PC-9 (cell line): ENCODE measurements at places on chromosomes 4 and X. TPM values are rescaled to one million over a fixed set of nuclear protein-coding genes. Genes with fewer than 3 reads are reported as not detected.

Gene PNMA6F
- not detected in 2 replicates for total RNA-seq

Gene TMPRSS11B
- total RNA-seq = not detected in 2 replicates

Gene BCAP31
- 522 and 541 TPM in 2 replicates for total RNA-seq

DNA sequence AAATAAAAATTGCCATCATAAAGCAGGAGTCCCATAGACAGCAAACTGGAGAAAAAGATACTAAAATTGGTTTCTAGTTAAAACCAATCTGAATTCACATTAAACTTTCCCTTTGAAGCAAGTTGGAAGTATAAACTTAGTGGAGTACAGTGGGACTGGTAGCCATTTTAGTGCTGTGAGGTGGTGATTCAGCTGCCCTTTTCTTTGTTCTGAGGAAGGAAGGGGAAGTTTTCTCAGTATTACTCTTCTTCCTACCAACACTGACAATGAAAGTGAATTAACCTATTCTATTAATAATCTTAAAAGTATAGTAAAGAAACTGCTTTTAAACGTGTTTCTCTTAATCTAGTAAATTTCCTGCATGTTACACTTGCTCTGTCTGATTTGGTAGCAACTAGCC, 36.7 kb downstream of the SLC9A6 start:
- no peak for DNase-seq

- DNase-seq = no peak
Observed at GRCh38 chr4:6450709-6451108, 21.7 kb downstream of the PPP2R2C start.

- DNase-seq = no peak
Observed at GRCh38 chr4:20283039-20283438, 31.3 kb downstream of the SLIT2 start.

- no peak for DNase-seq
Observed at GRCh38 chr4:89765966-89766365, 71.0 kb downstream of the SNCA start.

Gene CYSLTR1
- total RNA-seq = not detected in 2 replicates

Gene RTL5
- not detected in 2 replicates for total RNA-seq

Gene CT45A9
- not detected in 2 replicates for total RNA-seq

GRCh38 chr4:101695176-101695575, 95.4 kb upstream of the BANK1 start:
- DNase-seq = no peak

GRCh38 chr4:125456075-125456474, 141.3 kb downstream of the FAT4 start:
- DNase-seq = no peak

- DNase-seq = no peak
Observed at GRCh38 chr4:120718979-120719566, 203.5 kb downstream of the PRDM5 start.

DNA sequence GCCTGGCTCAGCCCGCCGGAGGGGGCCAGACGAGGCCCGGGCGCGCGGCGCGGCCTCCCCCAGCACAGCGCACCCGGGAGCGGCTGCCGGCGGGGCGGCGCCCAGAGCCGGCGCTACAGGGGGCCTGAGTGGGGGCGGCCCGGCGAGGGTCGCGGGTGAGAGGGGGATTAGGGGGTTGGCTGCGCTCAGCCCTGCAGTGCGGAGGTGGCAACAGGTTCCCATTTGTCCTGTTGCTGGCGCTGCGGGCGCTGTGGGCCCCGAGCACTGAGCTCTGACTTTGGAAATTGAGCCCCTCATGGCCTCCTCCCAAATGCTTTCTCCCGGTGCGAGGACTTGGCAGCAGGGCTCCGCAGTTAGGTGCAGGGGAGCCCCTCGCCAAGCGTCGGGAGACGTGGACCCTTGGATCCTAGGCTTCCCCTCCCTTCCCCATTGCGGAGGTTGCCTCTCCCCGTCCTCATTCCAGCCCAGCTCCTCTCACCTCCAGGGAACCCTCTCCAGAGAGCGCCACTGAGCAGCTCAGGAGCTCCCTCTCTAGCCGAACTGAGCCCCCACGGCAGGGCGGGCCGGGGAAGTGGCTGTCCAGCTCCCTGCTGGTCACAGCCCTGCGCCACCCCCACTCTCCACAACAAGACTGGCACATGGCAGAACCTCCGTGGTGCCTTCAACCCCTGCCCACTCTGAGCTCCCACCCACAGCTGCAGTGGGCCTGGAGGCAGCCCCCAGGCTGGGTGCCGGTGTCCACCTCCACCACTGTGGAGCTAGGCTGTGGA, 2.5 kb upstream of the DUSP9 start:
- DNase-seq = no peak

DNA sequence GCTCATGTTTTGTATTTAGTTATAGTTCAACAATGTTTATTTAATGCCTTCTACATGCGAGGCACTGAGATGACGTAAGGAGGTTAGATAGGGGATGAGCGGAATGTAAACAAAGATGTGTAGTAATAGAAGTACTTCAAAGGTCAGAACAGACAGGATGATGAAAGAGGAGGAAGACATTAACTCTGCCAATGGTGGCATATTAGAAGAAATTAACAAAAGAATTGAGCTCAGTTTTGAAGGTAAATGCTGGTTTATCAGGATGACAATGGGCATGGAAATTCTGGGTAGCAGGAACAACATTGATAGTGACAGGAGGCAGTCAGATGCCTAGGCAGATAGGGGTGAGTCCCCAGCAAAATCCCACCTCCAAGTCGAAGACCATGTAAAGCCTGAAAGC, 62.3 kb upstream of the PGRMC2 start:
- DNase-seq = no peak

DNA sequence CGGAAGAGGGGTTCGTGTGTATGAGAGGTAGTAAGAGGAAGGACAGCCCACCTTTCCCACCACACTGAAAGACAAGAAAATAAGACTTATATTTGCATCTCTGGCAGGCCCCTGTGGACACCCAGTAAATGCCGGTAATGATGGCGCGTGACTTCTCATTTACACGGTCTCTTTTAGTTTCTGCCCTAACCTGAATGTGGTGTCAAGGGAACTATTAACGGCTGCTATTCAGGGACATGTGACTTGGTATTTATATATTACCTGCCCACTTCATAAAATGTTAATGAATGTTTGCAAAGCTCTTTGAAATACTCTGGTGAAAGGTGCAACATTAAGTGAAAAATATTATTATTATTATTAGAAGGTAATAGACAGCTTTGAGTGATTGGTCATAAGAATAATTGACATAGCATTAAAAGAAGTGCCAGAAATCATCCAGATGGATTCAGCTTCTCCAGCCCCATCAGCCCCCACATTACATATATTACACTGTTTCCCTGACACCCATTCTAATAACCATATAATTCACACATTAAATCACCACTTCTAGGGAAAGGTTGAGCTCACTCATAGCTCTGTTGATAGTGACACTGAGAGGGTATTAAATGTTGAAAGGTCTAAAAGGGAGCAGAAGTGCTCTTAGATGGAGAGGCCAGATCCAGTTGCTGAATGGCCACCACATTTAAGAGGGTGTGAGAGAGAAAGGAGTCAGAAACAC, 83.0 kb upstream of the BEND4 start:
- no peak for DNase-seq

Gene COL4A6
- total RNA-seq = 13.6 and 15.5 TPM in 2 replicates
